ENCODE measurements at places on chromosomes 3 and 15.
A peak's percentile ranks its signal among the peaks of the same experiment; 100 is the strongest.

- no peak for DNase-seq
Observed at GRCh38 chr3:187888701-187889100, 143.4 kb upstream of the BCL6 start.

DNA sequence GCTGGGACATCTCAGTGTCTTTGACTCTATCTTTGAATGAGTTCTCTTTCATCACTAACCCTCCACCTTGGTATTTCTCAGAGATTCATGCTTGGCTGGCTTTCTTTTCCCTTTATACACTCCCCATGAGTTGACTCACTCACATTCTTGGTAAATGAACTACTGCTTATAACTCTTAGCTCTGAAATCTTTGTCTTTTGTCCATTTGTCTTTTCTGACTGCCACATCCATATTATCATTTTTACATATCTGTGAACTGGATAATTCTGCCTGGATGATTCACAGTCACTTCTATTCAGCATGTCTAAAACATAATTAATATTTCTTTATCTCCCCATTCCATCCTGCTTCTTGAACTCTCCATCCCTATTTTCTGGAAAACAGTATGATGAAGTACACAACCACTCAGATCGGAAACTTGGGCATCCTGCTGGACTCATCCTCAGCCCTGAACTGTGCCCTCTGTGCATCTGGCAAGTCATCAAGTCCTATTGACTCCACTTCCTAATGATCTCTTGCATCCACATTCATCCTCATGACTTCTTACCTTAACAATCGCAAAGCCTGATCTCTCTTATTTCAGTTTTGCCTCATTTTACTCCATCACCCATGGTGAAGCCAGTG is 66.9 kb downstream of the KCNAB1 start:
- peak; percentile 71 for DNase-seq

DNA sequence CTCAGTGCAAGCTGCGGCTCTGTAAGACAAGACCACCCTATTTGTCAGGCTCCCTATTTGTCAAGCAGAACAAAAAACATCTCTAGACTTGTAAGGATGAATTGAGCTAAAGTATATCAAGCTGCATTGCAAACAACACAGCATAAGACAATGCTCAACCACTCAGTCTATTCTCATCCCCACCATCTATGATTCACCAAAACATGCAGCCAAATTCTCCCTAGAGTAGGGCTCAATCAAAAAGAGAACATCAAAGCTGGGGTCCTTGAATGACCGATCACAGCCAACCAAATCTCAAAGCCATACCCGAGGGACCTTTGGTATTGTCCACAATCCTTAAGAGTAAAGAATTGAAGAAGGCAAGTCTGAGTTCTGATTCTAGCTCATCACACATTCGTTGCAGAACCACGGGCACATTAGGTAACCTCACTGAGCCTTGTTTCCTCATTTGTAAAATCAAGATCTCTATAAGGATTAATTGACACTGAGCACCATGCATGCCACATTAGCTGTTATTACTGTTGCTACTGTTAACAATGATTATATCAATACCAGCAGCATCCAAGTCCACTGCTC is 31.2 kb downstream of the RFTN1 start:
- DNase-seq: no peak

GRCh38 chr3:170701696-170702678 is 116.1 kb upstream of the SLC7A14 start:
- no peak for DNase-seq

- no peak for DNase-seq
Observed at GRCh38 chr3:129567939-129568338, 25.0 kb downstream of the H1-8 start.

DNA sequence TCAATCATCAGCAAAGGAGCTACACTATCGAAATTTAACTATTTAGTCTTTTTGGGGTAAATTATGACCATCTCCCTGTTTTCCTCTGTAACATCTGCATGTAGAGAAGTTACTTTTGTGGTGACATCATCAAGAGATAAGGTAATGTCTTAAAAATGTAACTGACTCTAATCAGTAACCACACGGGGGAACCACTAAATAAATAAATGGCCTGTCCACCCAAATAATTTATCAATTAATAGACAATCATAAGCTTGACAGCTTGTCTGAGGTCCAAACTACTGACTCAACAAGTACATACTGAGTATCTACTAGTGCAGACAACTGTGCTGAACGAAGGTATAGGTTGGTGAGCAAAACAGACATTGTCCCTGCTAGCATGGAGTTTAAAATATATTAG is 219.3 kb downstream of the SLC9A9 start:
- DNase-seq: no peak

Data from bronchial epithelial cell (primary cell).